ENCODE measurements at places on chromosomes 1 and 21.

GRCh38 chr1:245512980-245513578, 358.3 kb downstream of the KIF26B start:
- no peak for DNase-seq

DNA sequence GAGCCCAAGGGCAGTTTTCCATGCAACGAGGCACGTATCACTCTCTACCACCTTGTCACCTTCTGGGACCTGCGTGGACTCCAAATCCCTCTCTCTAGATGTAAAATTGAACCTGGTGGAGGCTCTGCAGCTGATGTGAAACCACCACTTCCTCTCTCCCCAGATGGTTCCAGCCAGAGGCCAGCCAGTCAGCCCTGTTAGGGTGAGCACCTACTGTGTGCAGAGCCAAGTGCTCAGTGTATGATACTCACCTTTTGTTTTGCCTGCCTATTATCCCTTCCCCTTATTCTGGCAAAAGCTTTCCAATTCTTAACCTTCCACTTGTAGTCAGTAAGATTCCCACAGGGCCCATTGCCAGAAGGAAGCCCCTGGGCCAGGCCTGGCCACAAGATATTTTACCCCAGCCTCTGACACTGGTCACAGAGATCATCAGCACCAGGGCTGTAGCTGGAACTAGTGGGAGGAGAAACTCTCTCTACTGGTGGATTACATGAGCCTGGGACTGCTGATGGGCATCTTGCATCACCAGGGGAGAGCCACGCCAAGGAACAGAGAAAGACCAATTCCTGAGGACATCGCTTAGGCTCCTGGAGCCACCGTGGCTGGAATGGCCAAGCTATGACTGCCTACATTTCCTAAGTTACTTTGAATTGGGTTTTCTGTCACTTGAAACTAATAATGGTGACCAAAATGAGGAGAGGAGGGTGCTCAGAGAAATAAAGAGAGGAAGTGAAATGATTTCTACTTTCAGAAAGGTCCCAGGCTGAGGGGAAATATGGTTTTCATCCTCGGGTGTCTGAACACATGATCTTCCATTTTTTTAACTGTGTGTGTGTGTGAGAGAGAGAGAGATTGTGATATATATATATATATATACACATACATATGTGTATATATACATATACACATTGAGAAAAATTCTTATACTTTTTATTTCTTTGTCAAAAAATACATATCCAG, 26.6 kb upstream of the RD3 start:
- no peak for DNase-seq

DNA sequence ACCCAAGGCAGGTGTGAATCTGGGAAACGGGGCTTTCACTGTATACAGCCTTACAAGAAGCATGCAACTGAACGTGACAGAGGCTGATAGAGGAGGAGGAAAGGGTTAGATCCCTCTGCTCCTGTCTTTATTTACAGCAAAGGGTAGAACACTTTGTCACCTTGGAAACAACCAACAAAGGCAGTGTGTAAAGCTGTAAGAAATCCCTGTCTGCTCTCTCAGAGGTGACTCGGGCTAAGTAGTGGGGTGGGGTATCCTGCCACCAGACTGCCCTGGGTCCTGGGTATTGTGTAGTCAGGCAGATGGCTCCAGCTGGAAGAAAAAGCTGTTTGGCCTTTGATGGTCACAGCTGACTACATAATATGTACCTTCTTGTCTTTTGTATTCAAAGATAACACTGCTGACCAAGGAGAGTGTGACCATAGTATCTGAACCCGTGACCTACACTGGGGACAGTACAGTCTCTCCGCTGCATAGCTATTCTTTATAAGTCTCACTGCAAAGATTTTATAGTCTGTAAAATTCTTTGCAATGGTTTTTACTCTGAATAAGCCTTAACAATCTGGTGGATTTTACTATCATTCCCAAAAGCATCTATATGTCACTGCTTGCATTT, 22.1 kb upstream of the POU2F1 start:
- no peak for DNase-seq

DNA sequence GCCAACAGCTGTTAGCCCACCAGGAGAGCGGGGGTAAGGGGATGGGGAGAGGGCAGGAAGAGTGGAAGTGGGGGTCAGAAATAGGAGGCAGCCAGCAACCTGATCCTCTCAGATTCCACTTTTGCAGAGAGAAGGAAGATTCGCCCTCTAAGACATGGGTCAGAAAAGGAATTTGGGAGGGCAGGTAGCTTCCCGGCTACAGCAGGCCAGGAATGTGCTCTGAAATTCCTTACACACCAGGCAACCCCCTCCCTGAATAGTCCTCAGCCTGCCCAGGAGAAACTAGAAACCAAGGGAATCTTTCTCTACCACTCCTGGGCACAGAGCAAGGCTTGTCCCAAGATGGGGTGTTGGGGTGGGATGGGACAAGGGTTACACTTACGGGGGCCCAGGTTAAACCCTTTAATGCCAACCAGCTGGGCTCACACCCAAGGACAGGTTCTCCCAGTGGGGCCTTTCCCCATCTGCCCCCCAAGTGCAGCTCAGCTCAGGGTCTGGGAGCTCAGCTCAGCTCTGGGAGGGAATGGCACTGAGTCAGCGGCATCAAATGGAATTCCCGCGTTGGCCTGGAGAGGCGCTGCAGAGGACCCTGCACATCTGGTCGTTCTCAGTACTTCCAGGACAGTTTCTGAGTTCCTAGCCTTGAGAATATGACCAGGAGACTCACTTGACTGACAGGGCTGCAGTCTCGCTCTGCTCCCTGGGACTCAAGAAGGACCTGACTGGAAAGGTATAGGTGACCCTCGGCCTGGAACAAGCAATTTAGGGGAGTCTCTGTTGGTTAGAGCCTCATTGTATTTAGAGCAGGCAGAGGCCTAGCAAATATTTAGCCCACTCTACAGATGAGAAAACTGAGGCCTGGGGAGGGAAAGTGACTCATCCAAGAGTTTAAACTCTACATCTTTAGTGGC, 761 bp downstream of the TNNT2 start:
- DNase-seq, result no peak

DNA sequence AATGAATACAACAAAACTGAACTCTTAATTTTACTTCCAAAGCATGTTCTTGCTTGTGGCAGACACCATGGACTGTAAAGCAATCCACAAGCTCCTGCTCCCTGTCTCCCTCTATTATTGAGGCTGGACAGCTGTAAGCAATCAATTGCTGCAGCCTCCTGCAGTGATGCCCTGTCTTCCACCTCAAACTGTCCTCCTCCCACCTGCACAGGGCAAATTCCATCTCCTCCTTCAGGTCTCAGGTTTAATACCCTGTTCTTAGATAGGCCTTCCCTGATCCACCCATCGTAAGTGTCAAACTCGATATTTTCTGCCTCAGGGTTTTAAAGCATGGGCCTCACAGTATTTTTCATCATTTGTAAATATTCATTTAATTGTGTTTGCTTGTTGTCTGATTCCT, 81.8 kb downstream of the LYST start:
- DNase-seq, result no peak

GRCh38 chr1:186605762-186606350, 74.4 kb downstream of the PTGS2 start:
- DNase-seq, result no peak

DNA sequence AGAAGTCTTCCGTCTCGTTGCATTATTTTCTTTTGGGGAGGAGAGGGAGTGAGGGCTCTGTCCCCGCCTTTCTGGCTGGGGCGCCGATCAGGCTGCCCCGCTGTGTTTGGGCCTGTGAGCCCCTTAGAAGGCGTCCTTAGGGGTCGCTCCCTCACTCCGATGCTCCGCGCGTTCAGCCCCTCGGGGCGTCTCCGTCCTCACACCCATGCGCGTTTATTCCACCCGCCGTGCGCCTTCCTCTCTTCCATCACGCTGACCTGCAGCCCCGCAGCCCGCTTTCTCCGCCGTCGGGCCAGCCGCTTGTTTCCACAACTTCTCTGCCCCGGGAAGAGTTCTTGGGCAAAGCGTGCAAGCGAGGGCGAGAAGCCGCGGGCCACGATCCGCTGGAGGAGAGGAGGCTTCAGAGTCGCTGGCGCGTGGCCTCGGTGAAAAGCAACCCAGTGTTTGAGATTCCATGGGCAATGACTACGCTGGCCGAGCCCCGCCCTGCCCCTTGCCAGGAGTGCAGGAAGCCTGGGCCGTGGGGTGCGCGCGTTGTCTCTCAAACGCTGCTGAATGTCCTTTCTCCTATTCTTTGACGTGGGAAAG, 27.7 kb downstream of the TRIM11 start:
- DNase-seq, result no peak

GRCh38 chr1:21587602-21587953, 78.4 kb downstream of the ALPL start:
- DNase-seq, result no peak

GRCh38 chr1:43312663-43313515, 12.1 kb downstream of the TIE1 start:
- DNase-seq, result no peak

GRCh38 chr1:226827458-226827857, 43.0 kb upstream of the PSEN2 start:
- no peak for DNase-seq

Data from activated T-helper 1 cell treated with anti-CD3 and anti-CD28 coated beads, Interleukin-2, amount 50 U/mL, for 16 hours (primary cell).